Chondrocyte (in vitro differentiated cells): ENCODE measurements at places on chromosomes 6 and 20. TPM values are rescaled to one million over a fixed set of nuclear protein-coding genes. Genes with fewer than 3 reads are reported as not detected.

Gene ATP6V1G2
- total RNA-seq = 2.4 to 4.1 TPM (median 3.0 TPM) in 3 replicates

Gene OPN5
- not detected in 3 replicates for total RNA-seq

DNA sequence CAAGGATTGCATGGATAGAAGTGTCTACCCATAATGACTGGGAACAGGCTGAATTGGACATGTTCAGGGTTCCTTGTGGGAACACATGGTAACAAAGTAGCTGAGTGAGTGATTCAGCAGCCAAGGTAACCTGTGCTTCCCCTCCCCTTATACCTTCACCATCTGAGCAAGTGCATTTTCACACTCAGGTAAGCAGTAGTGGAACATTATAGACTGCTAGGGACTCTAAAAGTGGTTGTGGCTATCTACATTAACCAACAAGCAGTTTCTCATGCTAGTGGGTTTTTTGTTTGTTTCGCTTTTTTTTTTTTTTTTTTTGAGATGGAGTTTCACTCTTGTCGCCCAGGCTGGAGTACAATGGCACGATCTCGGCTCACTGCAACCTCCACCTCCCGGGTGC, 41.4 kb downstream of the KIZ start:
- no peak overlapping the region for H3K27ac ChIP-seq
- H3K36me3 ChIP-seq = peaks cover 24% of the 10 kb centered on the region
- H3K4me3 ChIP-seq = no peak overlapping the region
- no peaks in the 10 kb centered on the region for H3K27me3 ChIP-seq

Gene C6orf58
- not detected in 3 replicates for total RNA-seq

Gene TINAG
- not detected in 3 replicates for total RNA-seq

DNA sequence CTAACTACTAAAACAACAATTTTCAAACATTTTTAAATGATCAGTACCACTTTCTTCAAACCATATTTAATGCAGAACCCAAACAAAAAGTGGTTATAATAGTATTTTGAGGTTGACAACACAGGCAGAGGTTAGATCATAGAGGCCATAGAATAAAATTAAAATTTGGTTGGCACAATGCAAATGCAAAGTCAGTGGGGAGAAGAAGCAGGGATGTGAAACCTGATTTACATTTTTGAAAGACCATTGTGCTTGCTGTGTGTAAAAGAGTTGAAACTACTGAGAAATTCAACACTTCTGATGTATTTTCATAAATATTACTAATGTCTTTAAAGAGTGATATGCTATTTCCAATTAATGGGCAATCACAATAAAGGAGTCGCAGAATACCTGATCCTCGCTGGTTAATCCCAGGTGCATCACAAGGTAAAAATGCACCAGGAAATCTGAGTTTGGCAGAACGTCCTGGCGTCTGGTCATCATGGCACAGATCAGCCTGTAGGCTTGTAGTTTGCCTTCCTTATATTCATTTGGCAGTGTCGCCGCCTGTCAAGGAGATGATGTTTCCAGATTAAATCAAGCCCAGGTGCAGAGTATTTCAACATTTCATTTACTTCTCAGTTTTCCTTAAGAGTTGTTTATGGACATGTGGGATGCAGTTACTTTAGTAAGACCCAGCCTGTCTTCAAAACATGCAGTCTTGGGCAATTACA, 141.2 kb downstream of the RALGAPA2 start:
- H3K27ac ChIP-seq = no peak overlapping the region
- H3K4me3 ChIP-seq = no peak overlapping the region
- DNase-seq = no peak
- no peaks in the 10 kb centered on the region for H3K27me3 ChIP-seq
- peaks cover 9% of the 10 kb centered on the region for H3K36me3 ChIP-seq

DNA sequence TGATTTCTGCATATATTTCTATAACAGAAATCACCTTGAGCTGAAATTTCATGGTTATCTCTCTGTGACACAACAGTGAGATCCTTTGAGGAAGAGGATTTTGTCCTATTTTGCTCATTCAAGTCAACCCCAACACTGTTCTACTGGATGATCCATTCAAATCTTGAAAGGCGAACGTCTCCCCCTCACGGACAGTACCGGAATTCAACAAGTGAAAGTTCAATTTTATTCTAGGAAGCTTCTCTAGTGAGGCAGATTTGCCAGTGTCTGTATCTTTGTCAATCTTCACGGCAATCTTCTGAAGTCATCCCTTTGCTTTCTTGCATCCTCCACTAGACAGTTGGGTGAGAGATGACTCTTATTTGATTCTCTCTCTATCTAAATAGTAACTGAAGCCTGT, 91.7 kb upstream of the PDE7B start:
- H3K4me3 ChIP-seq = no peak overlapping the region
- H3K4me1 ChIP-seq = no peaks in the 10 kb centered on the region

- H3K4me1 ChIP-seq = no peaks in the 10 kb centered on the region
- no peaks in the 10 kb centered on the region for H3K36me3 ChIP-seq
- H3K27me3 ChIP-seq = peaks cover 3% of the 10 kb centered on the region
- no peak for DNase-seq
- no peak overlapping the region for H3K27ac ChIP-seq
These were observed 453.7 kb downstream of the TENT5A start for GRCh38 chr6:81298751-81299150.

DNA sequence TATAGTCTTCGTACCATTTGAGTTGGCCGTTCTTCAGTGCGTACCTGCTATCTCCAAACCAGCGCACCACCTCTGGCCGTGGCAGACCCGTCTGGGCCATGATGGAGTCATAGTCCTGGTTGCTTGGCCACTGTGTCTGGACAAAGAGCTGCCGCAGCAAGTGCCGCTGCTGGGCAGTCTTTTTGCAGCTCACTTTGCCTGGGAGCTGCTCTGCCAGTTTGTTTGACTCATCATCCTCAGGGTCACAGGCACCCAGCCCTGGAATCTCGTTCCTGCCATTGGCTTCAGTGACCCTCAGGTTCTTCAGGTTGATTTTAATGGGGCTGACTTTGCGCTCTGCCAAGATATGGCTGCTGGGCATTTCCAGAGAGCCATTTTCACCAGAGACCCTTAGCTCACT, 65.1 kb downstream of the PLCG1 start:
- peaks cover 3% of the 10 kb centered on the region for H3K4me1 ChIP-seq
- no peak for DNase-seq
- H3K36me3 ChIP-seq = peaks cover 31% of the 10 kb centered on the region
- H3K27me3 ChIP-seq = no peaks in the 10 kb centered on the region

DNA sequence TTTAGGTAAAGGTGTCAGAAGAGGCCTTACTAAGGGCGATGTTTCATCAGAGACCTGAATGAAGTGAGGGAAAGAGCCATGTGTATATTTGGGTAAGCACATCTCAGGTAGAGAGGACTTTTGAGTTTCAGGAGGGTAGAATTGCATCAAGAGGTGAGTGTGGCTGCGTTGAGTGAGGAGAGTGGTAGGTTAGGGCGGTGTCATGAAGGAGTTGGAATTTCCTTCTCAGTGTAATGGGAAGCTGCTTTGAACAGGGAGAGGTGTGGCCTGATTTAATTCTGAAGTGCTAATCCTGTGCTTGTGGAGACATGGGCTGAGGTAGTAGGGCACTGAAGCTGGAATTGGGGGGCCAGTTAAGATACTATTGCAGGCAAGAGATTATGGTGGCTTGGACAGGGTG, 53.9 kb downstream of the IGF2R start:
- no peaks in the 10 kb centered on the region for H3K27me3 ChIP-seq
- no peak overlapping the region for H3K4me3 ChIP-seq
- peaks cover 11% of the 10 kb centered on the region for H3K4me1 ChIP-seq
- no peak overlapping the region for H3K27ac ChIP-seq
- H3K36me3 ChIP-seq = peaks cover 13% of the 10 kb centered on the region

DNA sequence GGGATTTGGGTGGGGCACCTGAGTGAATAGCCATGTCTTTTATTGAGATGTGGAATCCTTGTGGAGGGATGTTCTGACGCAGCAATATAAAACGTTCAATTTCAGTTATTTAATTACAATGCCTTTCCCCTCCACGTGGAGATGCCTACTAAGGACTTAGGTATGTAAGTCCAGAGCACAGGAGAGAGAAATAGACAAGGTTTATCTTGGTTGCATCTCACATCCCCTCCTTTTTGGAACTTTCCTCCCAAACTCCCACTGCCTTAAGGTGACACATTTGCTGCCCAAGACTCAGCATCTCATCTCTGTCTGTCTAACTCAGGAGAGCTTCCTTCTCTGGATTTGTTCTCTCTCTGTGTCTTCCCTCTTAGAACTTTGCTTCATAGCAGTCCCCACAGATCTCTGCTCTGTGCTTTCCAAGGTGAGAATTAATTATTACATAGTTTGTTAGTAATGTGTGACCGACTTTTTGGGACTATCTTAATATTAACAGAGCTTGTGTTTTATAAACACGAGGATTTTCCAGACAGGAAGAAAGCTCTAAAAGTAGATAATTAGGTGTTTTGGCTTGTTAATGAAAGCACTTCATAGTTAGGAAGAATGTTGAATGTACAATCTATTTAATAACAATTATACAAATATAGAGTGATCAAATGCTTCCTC, 52.6 kb downstream of the COL19A1 start:
- peaks cover 14% of the 10 kb centered on the region for H3K4me1 ChIP-seq
- H3K36me3 ChIP-seq = no peaks in the 10 kb centered on the region
- DNase-seq = no peak
- H3K4me3 ChIP-seq = no peak overlapping the region
- H3K27ac ChIP-seq = no peak overlapping the region
- no peaks in the 10 kb centered on the region for H3K27me3 ChIP-seq

GRCh38 chr6:162957062-162957461, 229.3 kb downstream of the PACRG start:
- no peaks in the 10 kb centered on the region for H3K36me3 ChIP-seq
- no peaks in the 10 kb centered on the region for H3K4me1 ChIP-seq
- H3K27ac ChIP-seq = no peak overlapping the region
- no peak overlapping the region for H3K4me3 ChIP-seq
- H3K27me3 ChIP-seq = no peaks in the 10 kb centered on the region

GRCh38 chr6:16909658-16910360, 148.5 kb upstream of the ATXN1 start:
- no peak overlapping the region for H3K27ac ChIP-seq
- H3K27me3 ChIP-seq = peaks cover 2% of the 10 kb centered on the region
- H3K36me3 ChIP-seq = peaks cover 6% of the 10 kb centered on the region
- DNase-seq = no peak

Gene DEFB126
- not detected in 3 replicates for total RNA-seq
